ENCODE measurements at places on chromosomes 1 and 21.

GRCh38 chr1:161228032-161228431, 2.2 kb downstream of the TOMM40L start:
- DNase-seq: no peak

GRCh38 chr1:186306533-186306932, 68.5 kb downstream of the TPR start:
- no peak for DNase-seq

- no peak for DNase-seq
Observed at GRCh38 chr1:246801241-246802020, 77.2 kb downstream of the SCCPDH start.

DNA sequence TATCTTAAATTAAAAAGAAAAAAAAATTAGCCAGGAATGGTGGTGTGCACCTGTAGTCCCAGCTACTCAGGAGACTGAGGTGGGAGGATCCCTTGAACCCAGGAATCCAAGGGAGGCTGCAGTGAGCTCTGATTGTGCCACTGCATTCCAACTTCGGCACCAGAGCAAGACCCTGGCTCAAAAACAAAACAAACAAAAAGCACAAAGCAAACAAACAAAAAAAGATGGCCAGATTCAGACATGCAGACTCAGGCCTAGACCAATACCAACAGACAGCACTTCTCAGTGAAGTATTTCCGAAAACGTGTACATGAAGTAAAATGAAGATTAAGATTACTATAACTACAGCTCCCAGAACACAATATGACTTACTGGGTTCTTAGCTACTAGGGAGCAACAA, 10.6 kb downstream of the SLC35D1 start:
- no peak for DNase-seq

GRCh38 chr1:156692925-156693847, 12.2 kb downstream of the CRABP2 start:
- DNase-seq: peak; percentile 98

DNA sequence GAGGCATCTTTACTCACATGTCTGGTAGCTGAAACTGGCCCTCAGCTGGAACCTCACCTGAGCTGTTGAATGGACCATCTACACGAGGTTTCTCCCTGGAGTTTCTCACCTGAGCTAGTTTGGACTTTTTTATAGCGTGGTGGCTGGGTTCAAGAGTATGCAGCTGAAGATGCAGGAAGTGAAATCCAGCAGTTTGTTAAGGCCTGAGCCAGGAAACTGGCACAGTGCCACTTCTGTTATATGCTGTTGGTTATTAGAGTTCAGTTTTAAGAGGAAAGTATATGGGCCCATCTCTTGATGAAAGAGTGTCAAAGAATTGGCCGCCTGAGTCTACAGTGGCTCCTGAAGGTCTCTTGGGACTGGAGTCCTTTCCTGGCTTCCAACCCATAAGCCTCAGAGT, 35.6 kb downstream of the STUM start:
- no peak for DNase-seq

DNA sequence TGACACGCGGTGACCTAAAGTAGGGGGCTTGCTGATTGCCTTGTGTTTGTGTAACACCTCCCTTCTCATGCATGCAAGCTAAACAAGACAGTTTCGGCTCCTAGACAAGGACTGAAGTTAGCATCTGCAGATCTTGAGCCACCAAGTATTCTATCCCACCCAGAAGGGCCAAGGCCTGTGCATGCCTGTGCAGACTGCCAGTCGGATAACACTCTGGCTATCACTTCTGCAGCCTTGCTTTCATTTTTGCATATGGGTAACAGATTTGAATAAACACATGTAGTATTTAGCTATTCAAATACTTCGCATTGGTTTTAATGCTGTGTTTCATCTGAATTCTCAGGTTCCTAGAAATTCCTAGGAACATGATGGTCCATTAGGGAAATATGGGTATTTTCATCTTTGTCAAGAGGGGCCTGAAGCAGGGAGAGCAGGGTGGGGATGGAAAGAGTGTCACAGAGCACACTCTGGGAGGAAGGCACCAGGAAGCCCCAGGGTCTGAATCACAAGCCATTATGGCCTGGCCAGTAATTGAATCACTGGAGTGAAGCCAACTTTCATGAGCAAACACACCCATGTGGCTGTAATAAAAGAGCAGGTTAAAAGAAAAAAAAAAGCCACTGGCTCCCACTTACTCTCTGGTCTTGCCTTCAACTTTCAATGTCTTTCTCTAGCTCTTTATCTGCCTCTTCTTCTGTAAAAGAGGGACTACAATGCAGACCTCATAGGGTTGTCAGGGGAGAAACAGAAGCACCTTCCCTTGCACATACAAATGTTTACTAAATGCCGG, 28.3 kb downstream of the GADD45A start:
- DNase-seq: no peak

- no peak for DNase-seq
Observed at GRCh38 chr1:49333906-49334305, 557.2 kb upstream of the BEND5 start.

DNA sequence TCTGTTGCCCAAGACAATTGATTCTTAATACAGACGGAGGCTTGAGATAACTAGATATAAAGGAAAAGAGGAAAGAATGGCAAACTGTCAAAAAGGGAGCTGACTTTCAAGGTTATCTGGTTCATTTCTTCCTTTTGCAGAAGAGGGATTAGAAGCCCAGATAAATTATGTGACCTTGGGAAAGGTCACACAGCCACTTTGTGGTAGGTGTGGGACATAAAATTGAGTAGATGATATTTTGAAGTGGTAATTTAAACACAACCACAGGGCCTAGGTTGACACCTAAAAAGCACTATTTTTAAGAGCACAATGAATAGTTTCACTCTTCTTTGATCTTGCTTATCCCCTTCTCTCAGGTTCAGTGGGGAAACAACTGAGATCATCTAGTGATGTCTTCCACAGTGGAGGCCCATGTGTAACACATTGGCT, 16.9 kb upstream of the KIAA0040 start:
- DNase-seq: no peak

DNA sequence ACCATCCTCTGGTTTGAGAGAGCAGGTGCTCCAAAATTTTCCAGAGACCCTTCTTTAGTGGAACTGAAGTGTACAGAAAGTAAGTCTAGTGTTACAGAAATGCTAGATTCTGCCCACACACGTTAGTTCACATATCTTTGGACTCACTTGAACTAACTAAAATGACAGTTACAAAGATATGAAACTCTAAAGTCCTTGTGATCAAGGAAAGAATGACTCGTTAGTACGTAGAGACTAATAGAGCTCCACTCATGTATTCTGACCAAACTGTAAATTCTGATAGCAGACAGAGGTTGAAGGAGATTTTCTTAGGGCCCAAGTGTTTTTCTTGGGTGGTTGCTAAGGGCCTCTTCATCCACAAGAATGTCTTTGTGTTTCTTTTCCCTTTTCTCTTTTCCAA, 491.5 kb upstream of the B3GALT2 start:
- no peak for DNase-seq

DNA sequence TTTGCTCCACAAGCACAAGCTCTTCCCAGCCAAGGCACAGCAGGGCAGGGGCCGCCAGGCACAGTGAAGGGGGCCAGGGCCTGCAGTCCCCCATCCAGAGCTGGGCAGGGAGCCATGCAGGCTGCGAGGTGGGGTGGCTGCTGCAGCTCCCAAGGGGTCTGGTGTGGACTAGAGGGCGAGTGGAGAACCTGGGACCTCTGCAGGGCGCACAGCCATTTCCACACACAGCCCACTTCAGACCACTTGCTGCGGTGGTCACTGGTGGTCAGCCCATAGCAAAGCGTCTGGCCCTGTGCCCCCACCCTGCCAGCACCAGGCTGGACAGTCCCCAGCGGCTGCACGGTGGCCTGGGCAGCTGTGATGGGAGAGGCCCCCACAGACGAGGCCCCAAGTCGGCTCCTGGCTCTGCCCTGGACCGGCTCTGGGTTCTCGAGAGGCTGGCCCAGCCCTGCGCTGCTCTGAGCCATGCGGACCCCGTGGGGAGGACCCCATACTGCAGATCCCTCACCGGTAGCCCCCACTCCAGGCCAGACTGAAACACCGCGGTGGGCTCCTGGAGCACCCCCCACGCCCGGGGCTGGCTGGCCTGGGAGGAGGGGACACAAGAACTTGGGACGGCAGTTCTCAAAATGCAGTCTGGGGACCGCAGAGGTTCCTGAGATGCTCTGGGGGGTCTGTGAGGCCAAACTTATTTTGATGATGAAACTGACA, 47.1 kb upstream of the COL6A2 start:
- DNase-seq: no peak

- DNase-seq: no peak
Observed at GRCh38 chr1:219717536-219717935, 104.6 kb upstream of the ZC3H11B start.

DNA sequence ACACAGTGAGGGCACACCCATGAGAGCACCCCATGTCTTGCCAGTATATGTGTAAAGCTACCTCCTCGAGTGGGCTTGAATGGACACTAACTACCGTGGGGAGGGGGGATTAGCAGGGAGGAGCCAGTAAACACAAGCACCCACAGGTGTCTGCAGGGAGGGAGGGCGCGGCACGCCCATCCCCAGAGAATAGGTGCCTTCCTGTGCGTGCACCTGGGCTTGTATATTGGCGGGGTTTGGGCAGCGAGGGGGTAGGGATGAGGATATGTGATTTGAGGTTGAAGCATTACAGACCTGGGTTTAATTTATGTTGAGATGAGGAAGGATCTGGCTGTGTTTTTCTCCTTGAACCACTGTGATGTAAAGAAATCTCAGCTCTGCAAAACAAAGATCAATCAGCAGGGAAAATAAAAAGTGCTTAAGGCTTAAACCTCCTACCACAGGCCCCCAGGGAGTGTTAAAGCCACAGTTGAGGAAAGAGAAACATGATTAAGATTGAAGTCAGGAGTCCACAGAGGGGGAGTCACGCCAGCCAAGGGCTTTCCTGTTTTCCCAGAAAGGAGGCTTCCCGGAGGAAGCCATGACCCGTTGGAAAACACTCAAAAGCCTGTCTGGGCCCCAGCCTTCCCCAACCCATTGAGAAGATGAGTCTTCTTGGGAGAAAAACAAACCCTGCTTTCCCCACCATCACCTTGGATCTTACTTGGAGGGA, 80.0 kb downstream of the CAMK2N1 start:
- DNase-seq: peak; percentile 20

DNA sequence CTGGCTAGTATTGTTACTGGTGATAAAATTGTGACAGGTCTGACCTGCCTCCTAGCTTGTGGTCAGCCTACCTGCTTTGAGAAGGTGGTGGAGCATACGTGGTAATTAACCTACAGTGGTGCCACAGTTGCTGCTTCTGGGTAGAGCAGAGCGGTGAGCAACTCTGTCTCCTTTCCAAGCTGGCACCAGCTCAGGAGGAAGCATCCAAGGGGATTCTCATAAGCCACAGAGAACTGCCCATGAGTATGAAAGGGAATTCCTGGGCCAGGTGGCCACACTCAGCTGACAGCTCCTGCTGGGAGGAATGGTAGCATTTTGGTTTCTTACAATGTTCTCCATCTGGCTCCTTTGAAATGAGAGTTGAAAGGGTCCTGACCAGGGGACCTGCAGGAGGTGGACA, 39.4 kb downstream of the ATP2B4 start:
- DNase-seq: no peak

DNA sequence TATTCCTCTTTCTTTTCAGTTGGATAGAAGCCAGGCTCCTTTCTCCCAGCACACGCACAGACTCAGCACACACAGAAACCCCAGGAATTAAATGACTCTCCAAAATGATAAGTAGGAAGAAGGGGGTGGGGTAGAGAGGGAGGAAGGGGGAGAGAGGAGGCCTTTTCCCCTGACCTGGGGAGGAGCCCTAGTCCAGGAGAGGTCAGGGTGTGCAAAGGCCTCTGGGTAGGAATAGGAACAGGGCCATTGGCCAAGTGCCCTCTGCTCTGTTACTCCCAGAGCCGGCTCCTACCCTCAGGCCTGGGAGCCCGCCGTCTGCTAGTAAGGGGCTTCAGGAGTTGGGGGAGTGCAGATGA, 35.6 kb upstream of the PUM1 start:
- no peak for DNase-seq

DNA sequence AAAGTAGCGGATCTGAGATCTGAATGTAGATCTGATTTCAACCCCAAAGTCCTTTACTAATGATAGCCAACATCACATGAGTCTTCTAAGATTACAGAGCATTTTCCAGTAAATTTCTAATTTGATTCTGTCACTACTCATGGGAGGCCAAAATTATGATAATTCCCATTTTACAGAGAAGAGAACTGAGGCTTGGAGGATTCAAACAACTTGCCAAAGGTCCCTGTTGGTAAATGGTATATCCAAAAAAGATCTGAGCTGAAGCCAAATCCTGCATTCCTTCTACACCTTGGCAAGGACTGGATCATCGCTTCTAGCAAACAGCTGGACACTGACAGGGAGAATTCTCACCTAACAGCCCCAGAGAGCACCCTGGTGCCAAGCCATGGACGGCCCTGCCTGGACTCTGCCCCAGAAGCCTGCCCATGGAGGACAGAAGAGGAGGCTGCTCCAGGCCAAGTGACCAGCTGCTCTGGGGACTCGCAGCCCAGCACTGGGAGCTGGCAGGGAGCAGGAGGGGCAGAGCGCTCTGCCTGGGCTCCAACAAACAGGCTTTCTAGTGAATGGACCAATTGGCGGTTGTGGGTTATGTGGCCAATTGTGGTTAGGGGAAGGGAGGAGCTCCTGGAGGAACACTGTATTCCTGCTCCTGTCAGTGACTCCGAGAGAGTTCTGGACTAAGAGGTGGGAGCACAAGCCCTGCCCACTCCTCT, 6.4 kb upstream of the CSF1 start:
- DNase-seq: no peak

DNA sequence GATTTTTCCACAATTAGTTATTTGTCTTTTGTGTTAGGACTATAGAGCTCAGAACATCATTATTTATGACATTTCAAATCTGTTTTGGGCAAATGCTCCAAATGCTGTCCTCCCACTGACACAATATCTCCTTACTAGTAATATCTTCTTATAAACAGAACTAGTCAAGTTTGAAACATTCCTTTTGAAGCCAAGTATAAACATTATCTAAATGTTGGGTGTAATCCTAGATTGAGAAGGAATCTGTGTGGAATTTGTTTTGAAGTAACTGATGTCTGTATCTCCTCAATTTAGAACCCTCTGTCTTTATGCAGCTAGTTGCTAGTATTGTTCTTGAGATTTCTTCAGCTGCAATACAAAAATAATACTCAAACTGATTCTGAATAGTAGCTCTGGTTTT, 28.5 kb upstream of the PAXBP1 start:
- no peak for DNase-seq

DNA sequence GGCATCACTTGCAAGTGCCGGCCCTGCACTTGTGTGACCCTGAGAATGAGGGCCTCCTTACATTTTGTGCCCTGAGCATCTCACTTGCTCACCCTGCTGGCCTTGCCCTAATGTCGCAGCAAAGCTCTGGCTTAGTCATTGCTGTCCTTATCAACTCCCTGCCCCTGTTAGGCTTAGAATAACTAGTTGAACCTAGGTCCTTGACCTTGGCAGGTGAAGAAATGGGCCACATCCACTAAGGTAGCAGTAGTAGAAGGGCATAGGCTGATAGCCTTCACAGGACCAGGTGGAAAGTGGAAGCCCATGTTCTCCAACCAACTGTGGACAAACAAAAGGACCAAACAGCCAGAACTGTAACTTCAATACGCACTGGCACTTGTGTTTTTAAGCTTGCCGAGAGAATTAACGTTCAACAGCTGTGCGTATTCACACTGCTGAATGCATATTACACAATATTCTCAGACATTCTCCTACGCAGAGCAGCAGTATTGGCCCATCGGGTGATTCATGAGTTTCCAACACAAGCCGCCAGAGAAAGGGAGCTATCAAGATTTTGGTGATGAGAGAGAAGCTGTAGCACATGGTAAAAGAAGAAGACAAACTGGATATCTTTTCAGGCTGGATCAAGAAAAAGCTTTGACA, 27.7 kb upstream of the PTGFRN start:
- DNase-seq: peak; percentile 78

GRCh38 chr21:32612999-32613337, 791 bp upstream of the CFAP298 start:
- DNase-seq: no peak

GRCh38 chr1:233333086-233333485, 5.6 kb downstream of the MAP3K21 start:
- DNase-seq: no peak
